ENCODE measurements at places on chromosomes 3 and 15.

DNA sequence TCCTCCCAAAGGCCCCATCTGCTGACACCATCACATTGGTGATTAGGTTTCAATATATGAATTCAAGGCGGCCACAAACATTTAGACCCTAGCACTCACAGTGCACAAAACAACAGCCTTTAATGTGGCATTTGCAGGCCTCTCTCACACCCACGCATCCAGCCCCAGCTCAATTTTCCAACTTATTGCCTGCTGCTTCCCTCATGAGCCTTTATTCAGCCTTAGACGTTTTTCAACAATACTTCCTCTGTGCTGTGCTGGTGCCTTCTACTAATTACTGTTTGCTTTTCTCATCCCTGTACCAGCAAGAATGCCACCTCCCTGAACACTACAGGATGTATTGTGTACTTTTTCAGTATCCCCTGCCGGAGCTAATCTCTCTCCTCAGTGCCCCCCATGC lies 334.6 kb downstream of the GABRB3 start:
- DNase-seq: no peak

GRCh38 chr3:118089563-118089962 lies 945.1 kb downstream of the IGSF11 start:
- DNase-seq: no peak

GRCh38 chr3:103210583-103210982 lies 775.8 kb downstream of the ZPLD1 start:
- no peak for DNase-seq

DNA sequence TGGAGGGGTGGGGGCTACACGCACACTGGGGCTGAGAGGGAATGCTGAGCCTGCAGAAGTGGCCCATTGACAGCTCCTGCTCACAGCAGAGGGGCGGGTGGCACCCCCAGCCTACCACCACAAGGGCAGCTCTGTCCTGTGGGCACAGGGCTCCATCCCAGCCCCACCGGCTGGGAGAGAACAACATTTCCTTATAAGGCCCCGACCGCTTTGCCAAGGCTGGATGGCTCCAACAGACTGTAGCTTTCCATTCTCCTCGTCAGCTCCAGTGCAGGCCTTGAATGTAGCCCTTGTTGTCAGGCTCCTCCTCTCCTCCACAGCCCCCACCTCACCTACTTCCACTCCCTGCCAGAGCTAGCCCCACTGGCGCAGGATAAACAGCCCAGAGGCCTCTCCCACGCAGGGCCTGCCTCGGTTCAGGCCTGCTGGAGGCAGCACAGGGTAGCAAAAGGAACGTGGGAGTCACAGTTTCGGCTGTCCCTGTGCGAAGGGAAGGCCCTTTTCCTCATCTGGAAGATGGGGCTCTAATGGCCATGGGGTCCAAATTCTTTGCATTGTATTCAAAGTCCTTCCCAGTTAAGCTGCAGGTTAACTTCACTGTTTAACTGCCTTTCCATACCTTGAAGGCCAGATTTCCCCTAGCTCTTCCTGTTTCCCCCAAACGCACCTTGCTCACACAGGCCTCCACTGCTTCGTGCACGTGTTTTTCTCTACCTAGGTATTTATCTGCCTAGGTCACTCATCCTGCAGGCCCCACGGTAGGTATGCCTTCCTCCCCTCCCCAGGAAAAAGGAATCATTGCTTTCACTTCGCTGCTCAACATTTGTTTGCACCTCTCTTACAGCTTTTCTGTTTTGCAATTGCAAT lies 101.6 kb upstream of the LPP start:
- DNase-seq: no peak

- no peak for DNase-seq
These were observed 7.2 kb upstream of the DYNC1LI1 start for GRCh38 chr3:32577581-32578556.

DNA sequence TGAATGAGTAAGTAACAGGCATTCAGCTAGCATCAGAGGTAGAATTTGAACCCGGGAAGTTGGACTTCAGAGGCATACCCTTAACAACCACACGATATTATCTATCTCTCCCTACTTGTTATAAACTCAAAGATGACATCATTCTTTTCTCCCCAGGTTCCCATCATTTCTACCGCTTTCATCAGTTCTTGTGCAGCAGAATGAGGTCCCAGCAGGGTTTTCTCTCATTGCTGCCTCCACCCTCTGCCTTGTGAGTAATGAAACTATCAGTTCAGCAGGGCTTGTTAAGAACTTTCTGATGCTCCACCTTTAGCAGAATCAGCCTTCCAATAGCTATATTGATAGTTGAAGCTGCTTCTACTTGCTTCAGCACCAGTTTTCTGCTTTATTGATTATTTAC lies 487.5 kb upstream of the KCNMB2 start:
- DNase-seq: no peak

- no peak for DNase-seq
These were observed 3.1 kb downstream of the GLB1 start for GRCh38 chr3:33093847-33094246.

GRCh38 chr3:62109534-62109933 lies 263.8 kb downstream of the FEZF2 start:
- DNase-seq: no peak

DNA sequence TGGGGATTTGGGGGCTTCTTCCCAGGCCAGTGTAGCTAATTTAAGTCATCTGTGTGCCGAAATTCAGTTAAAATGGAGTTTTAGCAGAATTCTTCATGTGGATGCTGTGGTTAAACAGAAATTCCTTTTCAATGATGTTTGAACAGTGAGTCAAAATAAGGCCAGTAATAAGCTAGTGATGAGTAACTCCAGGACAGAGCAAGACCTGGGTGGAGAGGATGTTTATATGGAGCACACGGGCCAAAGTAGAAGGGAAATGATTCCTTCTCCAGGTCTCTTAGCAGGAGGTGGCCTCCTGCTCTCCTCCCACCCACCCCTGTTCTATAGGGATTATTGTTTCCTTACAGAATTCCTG lies 31.9 kb upstream of the UACA start:
- DNase-seq: no peak

GRCh38 chr3:47803480-47804025 lies 615 bp downstream of the DHX30 start:
- no peak for DNase-seq

DNA sequence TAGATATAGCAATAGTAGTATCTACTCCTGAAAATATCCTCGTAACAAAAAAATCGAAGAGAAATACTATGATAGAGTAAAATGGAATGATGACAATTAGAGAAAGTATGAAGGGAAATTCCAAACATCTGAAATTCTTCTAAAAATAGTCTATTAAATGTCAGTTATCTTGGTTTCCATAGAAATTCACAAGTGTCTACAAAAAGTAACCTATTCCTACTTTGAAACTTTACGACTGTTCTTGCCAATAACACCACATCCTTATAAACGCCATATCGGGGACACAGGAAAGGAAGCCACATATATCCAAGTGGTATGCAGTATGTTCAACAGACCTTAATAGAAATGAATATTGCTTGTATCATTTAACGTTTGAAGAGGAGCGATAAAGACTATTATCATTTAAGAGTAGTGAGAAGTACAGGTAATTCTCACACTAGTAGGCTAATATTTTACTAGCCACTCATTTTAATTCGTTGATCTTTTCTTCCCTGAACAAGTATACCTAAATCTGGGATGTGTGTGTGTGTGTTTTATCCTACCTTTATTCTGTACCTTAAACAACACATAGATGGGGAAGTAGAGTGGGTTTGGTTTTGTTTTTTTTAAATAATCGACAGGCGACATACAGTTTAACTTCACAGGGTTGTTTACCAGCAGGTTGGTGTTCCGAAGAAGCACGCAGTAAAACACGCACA lies 1.2 kb downstream of the GPR176 start:
- no peak for DNase-seq

DNA sequence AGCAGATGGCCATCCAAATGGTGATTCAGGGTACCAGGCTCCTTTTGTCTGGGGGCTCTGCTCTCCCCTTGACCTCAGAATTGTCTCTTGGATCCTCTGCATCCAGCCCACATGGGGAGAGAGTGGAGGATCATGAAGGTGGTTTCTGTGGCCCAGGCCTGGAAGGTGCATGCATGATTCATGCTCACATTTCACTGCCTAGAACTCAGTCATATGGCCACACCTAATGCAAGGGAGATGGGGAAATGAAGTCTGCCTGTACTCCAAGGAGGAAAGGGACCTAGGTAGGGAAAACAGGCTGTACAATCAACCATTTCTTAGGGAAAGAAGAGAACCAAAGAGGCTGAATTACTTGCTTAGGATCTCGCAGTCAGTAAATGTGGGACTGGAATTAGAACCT lies 15.1 kb downstream of the HRG start:
- DNase-seq: no peak

GRCh38 chr15:71312731-71313460 lies 197.6 kb downstream of the THSD4 start:
- DNase-seq: no peak

DNA sequence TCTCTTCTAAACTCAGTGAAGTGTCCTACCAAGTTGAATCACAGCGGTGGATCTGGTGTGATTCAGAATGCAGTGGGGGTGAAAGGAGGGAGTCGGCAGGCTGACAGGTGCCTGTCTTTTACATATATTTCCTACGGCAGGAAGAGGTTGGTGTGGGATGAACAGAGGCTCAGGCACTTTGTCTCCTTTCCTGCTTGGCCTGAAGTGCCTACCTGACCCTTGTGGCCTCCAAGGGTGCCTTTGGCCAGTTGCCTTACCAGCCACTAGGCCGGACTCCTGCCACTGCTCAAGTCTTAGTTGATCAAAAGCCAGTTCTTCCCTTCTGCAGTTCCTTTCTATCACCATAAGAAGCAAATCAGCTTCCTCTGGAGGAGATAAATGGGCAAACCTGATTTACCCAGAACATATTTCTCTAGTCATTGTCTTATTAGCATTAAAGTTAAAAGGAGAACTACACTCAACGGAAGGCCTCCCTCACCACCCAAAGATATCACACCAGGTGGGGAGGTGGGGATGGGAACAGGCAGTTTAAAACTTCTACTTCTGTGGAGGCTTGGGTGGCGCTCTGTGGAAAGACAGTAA lies 52.1 kb downstream of the CRTC3 start:
- DNase-seq: no peak

- DNase-seq: no peak
These were observed 427.0 kb downstream of the NTRK3 start for GRCh38 chr15:87829332-87830050.

DNA sequence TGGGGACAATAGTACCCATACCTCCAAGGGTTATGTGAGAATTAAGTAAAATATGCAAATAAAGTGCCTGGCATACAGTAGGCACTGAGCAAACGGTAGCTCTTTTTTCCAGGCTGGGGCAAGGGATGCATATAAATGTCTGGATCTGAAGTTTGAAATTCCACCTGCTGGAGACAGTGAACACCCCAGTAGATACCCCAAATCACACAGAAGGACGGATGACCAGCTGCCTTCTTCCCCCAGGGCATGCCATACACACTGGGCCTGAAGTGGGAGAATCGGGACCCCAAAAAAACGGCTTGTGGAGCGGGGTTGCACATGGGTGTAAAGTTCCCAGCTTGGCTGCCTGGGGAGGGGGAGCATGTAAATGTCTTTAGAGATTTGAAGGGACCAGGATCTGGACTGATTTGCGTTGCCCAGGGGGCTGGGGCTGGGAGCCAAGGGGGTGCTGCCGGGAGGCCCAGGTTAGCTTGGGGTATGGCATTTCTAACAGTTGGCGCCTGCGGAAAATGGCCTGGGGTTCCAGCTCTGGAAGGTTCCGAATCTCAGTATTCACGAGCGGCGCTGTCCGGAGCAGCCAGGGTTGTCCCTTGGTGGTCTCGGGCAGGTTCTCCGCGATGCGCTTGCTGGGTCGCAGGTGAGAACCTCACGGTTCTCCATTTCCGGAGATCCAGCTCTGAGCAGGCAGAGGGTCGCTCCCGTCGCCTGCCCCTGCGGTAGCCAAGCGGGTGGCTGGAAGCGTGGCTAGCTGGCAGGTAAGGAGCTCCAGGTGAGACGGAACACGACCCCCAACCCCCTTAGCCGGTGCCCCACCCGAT lies 42.6 kb upstream of the POLG start:
- DNase-seq: no peak

DNA sequence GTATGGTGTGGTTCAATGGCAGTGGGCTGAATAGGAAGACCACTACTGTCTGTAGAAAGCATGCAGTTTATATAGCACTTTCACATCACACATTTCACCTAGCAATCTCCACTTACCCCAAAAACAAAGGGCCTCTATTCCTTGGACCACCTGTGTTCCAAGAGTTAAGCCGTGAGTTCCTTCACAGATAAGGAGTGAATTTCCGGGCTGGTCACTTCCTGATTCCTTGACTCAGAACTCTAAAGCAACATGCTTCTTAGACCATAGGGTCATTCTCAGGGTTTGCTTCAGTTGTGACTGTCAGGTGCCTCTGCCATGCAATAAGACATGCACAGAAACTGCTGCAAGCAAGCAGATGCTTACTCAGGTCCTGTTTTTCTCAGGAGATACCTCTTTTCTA lies 588.5 kb upstream of the TGFBR2 start:
- DNase-seq: no peak

GRCh38 chr3:178439504-178439903 lies 96.7 kb upstream of the KCNMB2 start:
- DNase-seq: no peak

DNA sequence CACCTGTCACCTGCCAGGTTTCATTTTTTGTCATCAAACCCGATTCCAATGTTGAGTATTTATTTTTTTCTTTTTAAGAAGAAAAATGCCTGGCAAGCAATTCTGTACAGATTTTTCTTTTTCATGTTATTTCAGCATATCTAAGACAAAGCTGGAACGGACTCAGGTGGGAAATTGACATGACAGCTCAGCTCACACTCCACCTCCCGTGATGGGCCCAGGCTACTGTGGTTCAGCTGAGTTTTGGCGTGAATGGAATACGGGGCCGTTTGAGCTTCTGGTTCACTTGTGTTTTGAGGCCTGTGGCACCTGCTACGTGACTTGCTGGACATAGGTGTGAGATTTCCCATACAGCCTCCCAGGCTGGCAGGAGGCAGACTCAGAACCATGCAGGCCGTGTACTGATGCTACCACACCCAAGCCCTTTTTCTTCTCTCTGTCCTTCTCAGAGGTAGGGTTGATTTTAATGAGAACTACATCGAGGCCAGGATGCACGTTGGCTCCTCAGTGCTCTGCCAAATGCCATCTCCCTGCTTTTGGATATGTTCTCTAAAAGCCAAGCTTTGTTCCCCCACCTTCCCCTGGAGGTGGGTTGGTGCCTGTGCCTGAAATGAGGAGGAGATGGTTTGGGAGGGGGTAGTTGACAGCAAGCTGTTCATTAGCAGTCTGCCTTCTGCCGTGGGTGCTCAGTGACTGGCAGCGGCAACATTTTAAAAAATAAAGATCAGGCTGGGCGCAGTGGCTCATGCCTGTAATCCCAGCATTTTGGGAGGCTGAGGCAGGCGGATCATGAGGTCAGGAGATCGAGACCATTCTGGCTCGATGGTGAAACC lies 48.7 kb downstream of the TRAK1 start:
- no peak for DNase-seq

DNA sequence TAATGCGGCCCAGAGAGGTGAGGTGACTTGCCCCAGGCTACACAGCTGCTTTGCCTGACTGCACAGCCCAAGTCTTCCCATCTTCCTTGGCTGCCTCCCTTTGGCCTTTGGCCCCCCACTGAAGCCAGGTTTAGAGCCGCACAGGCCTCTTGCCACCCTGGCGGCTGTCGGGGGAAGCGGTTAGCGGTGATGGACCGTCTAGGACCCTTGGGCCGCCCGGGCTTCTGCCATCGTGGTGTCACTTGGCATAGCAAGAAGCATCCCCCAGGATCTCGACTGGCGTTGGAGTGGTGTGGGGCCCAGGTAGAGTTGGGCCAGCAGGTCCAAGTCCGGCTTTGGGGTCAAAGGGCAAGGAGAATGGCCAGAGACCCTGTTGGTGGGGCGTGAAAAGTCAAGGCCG lies 61.0 kb downstream of the LINGO1 start:
- no peak for DNase-seq

Data from stimulated activated CD8-positive, alpha-beta memory T cell treated with anti-CD3 and anti-CD28 coated beads, Interleukin-4, amount 100 ng/mL, for 4 hours (primary cell).